Peyer's patch (tissue), 4 donors: ENCODE measurements at places on chromosomes 7 and 10. TPM values are rescaled to one million over a fixed set of nuclear protein-coding genes. Genes with fewer than 3 reads are reported as not detected.

DNA sequence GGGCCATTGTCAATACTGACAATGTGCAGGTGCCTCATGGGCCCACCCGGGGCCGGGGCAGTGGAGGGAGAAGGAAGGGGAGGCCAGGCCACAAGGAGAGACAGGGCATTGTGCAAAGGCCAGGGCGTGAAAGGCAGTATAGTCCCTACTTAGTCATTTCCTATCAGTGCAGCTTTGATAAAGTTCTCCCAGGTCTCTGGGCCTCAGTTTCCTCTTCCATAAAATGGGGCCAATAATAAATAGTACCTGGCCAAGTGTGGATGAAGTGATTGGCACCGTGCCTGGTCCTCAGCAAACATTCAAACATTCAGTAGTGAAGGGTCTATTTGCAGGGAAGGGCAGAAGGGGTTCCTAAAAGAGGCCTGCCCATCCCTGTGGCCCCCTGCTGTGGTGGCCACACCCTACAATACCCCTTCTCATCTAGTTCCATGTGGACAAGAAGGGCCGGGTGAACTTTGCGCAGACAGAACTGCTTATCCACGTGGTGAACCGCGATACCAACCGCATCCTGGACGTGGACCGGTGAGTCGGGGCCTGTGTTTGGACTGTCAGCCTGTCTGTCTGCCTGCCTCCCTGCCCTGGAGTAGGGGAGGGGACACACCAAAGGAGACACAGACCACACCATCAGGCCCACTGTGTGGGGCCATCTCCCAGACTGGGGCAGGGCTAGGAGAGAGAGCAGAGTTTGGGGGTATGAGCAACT lies 36.9 kb upstream of the VSIR start:
- no peak for DNase-seq

DNA sequence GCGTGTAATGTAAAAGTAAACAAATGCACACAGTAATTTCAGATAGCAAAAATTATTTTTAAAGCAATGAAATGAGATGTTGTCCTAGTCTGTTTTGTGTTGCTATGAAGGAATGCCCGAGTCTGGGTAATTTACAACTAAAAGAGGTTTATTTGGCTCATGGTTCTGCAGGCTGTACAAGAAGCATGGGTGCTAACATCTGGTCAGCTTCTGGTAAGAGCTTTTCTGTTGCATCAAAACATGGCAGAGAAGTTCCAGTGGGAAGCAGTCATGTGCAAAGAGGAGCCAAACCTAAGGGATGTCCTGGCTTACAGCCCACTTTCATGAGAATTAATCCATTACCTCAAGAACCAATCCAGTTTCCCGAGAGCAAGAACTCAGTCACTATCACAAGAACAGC lies 62.9 kb upstream of the MNX1 start:
- DNase-seq = no peak

GRCh38 chr7:157612009-157612663 lies 275.3 kb downstream of the DNAJB6 start:
- no peak for DNase-seq

GRCh38 chr10:93074597-93075368 lies 1.1 kb downstream of the CYP26A1 start:
- no peak for DNase-seq

GRCh38 chr7:28329661-28330363 lies 82.5 kb upstream of the CREB5 start:
- no peak for DNase-seq

DNA sequence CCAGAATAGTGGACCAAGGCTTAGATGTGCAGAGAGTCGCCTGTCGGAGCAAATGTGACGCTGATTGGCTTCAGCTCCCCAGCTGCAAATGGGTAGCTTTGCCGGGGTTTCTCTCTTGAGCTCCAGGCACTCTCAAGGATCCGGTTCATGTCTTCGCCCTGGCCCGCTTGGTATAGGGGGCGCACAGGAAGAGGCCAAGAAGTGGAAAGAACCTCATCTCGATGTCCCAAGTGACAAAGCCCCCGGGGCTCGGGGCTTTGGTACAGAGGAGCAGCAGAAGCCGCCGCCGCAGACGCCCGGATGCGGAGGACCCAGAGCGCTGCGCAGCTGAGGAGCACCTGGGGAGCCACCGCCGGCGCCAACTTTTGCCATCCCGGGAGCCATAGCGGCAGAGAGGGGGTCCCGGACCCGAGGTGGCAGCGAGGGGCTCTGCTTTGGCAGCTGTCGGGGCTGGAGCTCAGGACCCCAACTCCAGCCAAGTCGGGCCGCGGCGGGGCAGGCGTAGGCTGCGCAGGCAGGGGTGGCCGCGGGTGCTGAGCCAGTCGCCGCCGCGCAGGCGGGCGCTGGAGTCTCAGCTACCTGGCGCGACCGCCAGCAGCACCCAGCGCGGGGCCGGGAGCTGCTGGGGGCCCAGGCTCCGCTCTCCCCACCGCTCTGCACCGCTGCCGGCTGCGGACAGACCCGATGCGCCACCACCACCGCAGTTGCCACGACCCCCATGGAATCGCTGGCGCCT lies 466.6 kb downstream of the XPNPEP1 start:
- no peak for DNase-seq

DNA sequence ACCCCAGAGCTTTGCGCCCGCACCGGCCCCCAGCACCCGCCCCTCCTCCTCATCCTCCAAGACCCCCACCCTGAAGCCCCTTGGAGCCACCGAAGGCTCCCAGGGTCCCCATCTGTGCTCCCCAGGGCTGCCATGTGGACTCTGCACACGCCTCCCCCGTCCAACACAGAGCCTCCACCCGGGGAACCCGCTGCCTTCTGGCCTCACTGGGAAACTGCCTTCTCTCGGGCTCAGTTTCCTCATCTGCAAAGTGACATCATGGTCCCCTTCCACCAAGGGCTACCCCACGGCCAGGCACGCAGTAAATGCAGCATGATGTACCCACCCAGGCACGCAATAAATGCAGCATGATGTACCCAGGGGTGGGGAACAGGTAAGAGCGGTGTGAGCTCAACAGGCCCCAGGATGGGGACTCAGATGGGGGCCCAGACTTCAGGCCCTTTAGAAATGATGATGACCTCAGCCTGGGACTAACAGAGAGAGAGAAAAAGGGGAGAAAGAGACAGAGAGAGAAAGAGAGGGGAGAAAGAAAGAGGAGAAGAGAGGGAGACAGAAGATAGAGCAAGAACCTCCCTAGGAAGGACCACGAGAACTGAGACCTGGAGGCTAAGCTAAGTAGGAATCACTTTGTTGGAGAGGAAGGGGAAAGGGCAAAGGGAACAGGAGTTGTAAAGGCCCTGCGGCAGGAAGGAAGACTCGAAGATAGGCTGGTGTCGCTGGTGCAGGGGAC lies 2.5 kb upstream of the MICALL2 start:
- no peak for DNase-seq

- no peak for DNase-seq
Observed at GRCh38 chr7:158494162-158494586, 93.4 kb downstream of the PTPRN2 start.

DNA sequence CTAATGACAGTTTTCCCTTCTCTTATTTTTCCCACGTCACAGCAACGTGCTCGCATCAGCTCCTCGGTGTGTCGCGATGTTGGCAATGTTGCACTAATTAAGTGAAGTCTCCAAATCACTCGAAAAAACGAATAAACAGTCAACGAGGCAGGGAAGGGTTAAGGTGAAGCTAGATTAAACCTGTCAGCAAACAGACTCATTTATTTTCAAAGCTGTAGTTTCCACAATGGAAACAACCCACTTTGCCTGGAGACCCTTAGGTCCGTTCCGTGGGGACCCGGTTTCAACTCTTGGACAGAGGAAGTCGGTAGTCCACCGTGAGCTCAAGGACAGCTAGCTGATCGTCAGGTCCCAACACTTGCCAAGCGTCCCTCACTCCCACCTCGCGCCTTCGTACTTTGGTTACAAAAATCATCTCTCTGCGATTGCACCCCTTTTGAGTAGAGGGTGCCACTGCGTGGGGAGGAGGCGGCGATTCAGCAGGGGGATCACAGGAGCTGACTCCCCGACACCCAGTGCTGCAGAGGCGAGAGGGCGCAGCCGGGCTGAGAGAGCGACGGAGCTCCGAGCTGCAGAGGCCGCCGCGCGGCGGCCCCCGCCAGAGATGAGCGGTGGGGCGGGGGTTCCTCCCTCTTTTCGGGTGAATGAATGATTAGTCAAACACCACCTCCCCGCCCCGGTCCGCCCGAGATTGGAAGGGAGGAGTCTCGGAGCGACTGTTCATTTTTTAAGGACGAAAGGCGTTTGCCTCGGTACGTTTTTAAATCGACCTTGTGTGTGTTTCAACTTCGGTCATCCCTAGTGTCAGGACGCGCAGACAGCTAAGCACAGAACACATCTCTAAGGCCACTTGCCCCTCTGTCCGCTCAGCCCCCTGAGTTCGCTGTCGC lies 1.3 kb upstream of the BMPER start:
- no peak for DNase-seq

- DNase-seq = no peak
Observed at GRCh38 chr7:117871778-117872538, 1.3 kb downstream of the CTTNBP2 start.

DNA sequence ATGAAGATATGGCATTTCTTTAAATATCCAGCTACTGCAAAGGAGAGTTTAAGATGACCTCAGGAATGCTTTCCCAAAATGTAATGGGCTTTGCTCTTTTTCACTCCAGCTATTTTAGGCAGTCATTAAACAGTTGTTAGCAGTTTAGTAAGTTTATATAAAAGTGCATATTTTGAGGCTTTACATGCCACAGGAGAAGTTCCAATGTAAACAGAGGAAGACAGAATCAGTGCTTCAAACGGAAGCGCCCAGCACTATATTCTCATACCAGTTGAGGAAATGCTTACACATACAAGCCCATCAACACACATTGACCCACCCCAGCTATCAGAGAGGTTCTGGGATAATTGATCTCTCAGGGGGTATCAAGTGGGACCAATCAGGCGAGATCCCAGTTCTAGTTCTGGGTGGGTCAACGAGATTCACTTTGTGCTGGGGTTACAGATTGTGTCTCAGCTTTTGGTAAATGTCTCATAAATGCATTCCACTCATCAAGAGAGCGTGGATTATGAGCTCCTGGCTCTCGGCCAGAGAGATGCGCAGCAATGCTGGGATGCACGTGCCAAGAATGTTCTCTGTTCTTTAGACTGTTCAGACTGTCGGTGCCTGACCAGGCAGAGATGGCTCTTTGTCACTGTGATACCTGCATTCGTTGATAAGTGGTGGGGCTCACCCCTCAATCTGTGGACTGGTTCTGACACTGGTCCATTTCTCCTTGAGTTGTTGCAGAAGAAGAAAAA lies 55.0 kb downstream of the CACNB2 start:
- DNase-seq = no peak

DNA sequence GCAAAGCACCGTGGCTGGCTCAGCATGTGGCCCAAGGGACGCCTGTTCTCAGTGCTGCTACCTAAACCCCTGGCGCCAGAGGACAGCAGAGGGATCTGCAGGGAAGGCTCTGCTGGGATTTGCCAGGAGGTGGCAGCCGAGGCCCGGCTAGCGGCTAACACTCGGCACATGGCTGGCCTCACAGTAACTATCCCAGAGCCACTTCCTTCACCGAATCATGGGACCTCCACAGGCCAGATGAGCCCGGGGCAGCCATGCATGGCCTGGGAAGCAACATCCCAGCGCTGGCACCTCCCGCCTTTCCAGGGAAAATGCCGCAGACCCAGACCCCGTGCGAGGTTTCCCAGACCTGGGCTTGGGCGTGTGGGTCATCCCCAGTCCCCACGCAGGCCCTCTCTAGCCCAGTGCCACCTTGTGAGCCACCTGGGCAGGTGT lies 36.4 kb downstream of the DPYSL4 start:
- DNase-seq = peak; percentile 72

DNA sequence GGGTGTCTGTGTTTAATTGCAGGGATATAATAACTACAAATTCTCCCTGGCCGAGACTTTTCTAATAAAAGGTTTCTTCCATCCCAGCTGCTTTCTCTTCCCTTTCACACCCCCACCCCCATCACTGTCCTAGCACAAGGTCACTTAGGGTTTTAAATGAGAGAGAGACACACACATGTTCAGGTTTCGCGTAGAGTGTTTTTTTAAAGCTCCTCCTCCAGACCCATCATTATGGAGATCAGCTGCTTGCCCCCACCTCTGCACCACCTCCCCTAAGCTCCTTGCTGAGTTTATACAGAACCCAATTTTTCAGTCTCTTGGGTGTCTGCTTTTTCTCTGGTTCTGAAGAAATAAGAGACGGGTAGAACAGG lies 18.6 kb downstream of the LRMDA start:
- no peak for DNase-seq

DNA sequence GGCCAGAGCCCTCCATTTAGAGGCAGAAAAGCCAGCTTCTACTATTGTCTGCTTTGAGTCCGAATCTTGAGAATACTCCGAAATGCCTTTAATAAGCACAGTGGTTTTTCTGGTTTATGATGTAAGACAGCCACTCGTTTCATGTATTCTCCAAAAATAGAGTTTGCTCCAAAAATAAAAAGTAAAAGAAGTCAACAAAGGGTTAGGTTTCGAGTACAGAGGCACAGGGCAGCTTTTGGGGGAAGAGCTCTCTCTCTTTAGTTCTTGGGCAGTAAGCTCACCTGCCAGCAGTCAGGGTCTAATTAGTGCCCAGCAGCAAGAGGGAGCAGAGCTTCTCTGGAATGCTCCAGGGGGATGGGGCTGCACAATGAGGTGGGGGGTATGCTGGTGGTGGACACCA lies 20.2 kb downstream of the CREB3L2 start:
- no peak for DNase-seq

- no peak for DNase-seq
Observed at GRCh38 chr10:24096281-24096680, 112.7 kb upstream of the KIAA1217 start.

- no peak for DNase-seq
Observed at GRCh38 chr7:143360788-143361551, 1.5 kb downstream of the FAM131B start.

PARD3 gene
- 39.2 TPM for total RNA-seq

CCDC6 gene
- 41.8 TPM for total RNA-seq
